Left cardiac atrium (tissue), 4 donors: ENCODE measurements at places on chromosomes 2 and 18. TPM values are rescaled to one million over a fixed set of nuclear protein-coding genes. Genes with fewer than 3 reads are reported as not detected.

Gene GLS
- total RNA-seq: 92.6 TPM

Gene CBLN2
- not detected for total RNA-seq

Gene UCN
- 1.2 TPM for total RNA-seq

GRCh38 chr18:9139400-9140039 lies 2.9 kb downstream of the ANKRD12 start:
- DNase-seq: no peak

GRCh38 chr2:60432035-60432601 lies 121.3 kb downstream of the BCL11A start:
- DNase-seq: no peak

DNA sequence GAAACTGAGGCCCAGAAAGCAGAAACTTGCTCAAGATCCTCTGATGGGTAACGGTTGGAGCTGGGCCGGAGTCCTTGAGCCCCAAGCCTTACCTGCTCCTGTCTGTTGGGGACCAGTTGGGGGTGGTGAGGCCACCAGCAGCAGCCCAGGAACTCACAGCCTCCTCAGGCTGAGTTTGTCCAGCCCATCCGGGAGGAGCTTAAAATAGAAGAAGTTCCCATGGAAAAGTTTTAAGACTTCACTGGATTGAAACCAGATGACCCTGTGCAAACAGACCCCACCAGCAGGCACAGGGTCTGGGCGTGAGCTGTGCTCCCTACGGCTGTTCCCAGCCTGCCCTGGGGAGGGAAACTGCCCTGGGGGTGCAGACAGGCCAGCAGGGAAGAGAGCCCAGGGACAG lies 40.6 kb upstream of the FOSL2 start:
- no peak for DNase-seq

DNA sequence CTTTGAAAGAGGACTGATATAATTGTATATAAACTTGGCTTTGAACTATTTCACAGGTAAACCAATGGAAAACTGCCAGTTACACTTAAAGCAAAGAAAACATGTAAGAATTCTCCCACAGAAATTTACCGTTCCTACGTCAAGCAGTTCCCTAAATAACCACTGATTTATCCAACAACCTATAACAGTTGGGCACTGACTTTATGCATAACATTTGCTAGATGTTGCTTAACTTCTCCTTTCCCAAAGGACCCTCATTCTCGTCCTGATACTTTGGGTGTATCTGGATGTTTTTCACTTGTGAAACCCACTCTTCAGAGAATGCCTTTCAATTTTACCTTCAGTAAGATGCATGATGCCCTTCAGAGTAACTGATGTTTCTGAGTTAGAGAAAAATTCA lies 43.8 kb downstream of the STAT1 start:
- DNase-seq: no peak

- no peak for DNase-seq
Observed at GRCh38 chr2:124159166-124159565, 134.1 kb downstream of the CNTNAP5 start.

- no peak for DNase-seq
Observed at GRCh38 chr2:73979021-73979420, 5.7 kb upstream of the TET3 start.

DNA sequence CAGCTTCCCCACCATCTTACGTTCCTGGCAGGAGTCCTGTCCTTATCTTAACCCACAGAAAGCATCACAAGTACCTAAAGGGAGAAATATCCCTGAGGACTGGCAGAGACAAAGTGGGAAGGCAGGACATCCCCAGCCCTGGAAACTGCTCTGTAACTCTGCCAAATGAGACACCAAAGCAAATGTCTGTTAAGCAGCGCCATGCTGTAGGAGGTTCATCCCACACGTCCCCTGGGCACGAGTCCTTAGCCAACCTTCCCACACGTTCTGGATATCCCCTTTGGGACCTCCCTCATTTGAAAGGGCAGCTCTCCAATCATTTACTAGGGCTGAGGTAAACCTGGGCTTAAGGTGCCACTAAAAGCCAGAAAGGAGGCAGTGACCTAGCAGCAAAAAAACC lies 207.2 kb downstream of the ATAD2B start:
- DNase-seq: no peak
